ENCODE measurements at places on chromosomes 12 and 14.

GRCh38 chr14:26286913-26287205, 311.0 kb downstream of the NOVA1 start:
- no peak for DNase-seq

DNA sequence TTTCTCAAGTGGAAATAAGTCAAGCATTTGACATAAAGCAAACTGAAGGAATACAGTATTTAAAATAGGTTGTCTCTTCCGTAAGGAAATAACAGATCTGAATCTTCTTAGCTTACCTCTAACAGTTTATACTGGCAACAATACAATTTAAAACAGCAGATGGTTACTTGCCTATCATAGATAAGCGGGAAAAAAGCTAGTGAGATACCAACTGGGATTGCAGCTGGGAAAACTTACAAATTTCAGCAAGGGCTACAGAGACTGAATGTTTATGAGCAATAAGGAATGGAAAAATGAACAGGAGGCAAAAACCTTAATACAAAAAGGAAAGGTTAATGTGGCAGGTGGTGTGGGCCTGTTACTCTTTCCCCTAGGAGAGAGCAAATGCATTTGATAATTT, 220.0 kb downstream of the RASSF9 start:
- no peak for DNase-seq

GRCh38 chr14:76666746-76667145, 94.5 kb upstream of the VASH1 start:
- DNase-seq = no peak

- DNase-seq = no peak
These were observed 25.2 kb downstream of the LRCOL1 start for GRCh38 chr12:132585177-132585576.

DNA sequence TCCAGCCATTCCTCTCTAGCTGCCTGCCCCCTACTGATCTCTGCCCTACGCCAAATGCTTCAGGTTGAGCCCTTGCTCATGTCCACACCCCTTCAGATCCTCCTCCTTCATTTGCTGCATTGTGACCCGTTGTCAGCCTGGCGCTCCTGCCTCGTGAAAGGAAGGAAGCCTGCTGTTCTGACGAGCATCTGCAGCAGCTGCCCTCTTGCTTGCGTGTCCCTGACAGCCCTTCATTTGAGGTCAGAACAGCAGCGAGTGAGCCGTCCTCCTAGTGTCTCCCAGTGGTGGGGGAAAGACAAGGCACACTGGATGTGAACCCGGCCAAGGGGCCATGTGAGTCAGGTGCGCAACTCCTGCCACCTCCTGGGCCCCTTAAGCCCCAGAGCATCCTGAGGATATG, 3.0 kb upstream of the PIANP start:
- no peak for DNase-seq

GRCh38 chr14:69637503-69638031, 26.2 kb downstream of the SUSD6 start:
- no peak for DNase-seq

DNA sequence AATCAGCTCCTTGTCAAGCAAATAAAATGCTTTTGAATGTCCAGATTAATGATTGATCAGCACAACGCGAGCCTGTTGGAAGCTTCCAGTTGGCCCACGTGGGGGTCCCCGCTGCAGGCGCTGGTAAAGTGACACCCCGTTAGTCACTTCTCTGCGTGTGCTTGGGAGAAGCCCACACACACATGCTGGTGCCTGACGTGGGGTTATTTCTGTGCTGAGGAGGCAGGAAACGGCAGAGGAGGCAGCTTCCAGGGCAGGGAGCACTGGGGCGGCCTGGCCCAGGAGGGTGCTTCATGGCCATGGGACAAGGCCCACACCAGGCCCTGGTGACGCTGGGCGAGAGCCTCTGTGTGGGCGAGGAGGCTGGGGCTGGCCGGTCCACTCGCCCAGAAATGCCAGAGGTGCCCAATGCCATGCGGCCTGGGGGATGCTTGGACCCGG, 101.5 kb downstream of the KIF26A start:
- no peak for DNase-seq

GRCh38 chr12:6631549-6631961, 4.2 kb downstream of the LPAR5 start:
- no peak for DNase-seq

GRCh38 chr12:124191024-124191359, 103.9 kb upstream of the RFLNA start:
- DNase-seq = no peak

DNA sequence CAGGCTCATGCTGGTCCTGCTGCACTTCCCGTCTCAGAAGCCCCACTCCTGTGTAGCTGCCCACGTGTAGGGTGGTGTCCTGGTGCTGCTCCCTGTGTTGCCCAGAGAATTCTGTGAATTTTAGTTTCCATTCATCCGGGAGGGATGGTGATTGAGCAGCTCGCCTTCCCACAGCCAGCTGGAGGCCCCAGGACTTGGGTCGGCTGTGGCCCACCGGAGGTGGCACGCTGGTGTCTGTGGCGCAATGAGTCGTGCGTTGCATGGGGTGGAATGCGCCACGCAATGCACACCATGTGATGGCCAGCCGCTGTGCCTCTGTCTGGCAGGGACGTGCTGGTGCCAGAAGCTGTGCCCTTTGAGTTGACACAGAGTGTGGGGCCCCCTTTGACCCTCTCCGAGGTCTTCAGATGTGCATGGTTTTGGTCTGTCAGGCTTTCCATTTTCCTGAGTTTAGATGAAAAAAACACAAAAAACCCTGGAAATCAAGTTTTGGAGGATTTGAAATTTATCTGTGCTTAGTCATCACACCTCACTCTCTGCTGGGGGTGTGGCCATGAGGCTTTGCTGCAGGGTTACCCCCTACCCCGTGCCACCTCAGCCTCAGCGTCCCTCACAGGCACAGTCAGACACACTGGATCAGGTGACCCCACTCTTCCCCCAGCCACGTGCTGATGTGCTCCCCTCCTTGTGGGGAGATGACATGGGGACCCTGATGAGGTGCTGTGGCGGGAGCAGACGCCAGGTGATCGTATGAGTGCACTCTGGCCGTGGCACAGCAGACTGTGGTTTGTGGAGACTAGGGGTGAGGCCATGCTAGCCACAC, 64.6 kb downstream of the EP400 start:
- no peak for DNase-seq

GRCh38 chr14:61636291-61636690, 59.0 kb upstream of the HIF1A start:
- DNase-seq = no peak

DNA sequence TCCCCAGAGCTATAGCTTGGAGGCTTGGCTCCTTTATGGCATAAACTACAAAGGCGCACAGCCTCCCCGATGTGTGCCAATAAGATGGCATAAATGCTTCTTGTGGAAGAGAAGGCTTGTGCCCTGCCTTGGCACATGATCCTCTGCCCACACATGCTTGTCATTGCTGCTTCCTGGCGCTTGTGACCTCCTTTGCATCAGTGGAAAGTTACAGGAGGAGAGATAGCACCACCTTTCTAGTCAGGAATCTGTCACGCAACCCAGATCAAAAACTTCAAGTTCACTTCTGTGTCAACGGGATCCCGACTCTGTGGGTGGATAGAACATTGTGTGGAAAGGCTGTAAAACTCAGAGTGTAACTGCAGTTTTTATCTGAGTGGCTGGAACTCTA, 183.8 kb upstream of the HIF1A start:
- no peak for DNase-seq

GRCh38 chr12:5516371-5517241, 84.7 kb downstream of the NTF3 start:
- no peak for DNase-seq

GRCh38 chr12:129296671-129297070, 443.4 kb downstream of the GLT1D1 start:
- no peak for DNase-seq

DNA sequence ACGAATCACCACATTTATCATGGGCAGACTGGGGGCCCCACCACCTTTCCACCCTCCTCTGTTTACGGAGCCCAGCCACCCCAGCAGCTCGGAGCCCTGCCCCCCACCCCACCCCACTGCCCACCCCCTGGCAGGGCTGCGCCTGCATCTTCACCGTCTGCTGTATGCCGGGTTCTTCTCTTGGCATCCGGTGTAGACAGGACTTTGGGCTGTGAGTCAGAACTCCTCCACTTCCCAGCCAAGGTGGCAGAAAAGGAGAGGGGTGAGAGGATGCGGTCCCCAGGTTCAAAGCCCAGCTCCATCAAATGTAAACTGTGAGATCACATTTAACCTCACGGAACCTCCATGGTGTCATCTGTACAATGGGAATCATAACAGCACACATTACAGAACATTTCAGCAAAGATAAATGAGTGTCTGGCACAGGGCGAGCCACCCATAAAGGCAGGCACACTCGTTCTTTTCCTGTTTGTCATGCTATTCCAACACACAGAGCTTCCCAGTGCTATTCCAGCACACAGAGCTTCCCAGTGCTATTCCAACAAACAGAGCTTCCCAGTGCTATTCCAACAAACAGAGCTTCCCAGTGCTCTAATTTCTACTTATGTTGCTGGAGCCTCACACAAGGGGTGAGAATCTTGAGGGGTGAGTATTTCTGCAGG, 292.7 kb upstream of the RTL1 start:
- DNase-seq = no peak

GRCh38 chr14:103727313-103727980, 11.8 kb downstream of the ZFYVE21 start:
- no peak for DNase-seq

DNA sequence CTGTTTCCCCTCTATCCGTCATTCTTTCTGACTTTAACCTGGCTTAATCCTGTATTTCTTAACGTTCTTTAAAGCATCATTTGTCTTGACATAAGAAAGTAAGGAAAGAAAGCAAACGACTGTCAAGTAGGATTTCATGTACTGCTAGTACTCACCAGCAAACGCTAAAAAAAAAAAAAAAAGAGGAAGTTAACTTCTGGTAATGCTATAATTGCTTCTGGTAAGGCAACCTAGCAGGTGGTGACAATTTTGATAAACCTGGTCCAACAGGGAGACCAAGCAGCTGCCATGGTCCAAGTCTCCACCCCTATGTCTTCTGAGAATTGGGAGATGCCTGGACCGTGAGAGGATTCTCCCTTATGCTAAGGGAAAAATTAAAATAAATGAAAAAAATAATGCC, 306.6 kb downstream of the DAD1 start:
- DNase-seq = no peak

GRCh38 chr14:56731187-56731586, 79.1 kb downstream of the OTX2 start:
- DNase-seq = no peak

DNA sequence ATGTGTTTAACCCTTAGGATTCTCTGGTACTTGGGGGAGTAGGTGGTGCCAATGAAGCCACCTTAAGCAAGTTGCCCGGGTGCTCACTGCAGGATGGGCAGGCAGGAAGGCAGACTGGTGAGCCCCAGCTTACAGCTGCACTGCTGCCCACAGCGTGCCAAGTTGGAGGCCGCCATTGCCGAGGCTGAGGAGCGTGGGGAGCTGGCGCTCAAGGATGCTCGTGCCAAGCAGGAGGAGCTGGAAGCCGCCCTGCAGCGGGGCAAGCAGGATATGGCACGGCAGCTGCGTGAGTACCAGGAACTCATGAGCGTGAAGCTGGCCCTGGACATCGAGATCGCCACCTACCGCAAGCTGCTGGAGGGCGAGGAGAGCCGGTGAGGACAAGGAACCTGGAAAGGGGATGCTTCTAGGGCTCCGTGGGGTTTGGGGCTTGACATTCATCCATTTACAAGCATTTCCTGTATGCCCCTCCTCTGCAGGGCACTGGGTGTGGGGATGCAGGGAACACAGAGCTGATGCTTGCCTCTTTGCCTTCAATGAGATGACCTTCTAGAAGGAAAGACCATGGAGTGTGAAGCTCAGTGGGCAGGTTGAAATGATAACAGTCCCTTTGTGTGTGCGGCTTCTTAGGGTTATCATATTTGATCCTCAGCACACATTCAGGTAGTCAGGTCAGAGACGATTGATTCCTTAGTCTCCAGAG, 12.4 kb downstream of the KRT7 start:
- no peak for DNase-seq

DNA sequence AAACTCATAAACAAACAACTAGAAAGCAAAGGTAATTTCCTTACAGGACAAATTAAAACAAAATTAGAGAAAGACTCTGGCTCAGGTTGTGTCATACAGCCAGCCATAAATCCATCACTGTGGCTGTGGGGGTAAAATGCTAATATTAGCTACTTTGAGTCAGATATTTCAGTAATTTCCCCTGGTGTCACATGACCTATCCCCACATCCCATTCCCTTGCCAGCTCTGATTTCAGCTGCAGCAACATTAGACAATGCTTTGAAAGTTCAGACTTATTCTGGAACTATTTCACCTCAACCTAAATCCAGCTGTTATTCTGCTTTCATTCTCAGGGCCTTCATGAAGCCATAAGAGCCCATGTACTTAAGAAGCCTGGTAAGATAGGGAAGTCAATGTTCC, 55.3 kb downstream of the RPL10L start:
- no peak for DNase-seq

GRCh38 chr12:15179672-15180071, 41.5 kb downstream of the RERG start:
- DNase-seq = no peak

DNA sequence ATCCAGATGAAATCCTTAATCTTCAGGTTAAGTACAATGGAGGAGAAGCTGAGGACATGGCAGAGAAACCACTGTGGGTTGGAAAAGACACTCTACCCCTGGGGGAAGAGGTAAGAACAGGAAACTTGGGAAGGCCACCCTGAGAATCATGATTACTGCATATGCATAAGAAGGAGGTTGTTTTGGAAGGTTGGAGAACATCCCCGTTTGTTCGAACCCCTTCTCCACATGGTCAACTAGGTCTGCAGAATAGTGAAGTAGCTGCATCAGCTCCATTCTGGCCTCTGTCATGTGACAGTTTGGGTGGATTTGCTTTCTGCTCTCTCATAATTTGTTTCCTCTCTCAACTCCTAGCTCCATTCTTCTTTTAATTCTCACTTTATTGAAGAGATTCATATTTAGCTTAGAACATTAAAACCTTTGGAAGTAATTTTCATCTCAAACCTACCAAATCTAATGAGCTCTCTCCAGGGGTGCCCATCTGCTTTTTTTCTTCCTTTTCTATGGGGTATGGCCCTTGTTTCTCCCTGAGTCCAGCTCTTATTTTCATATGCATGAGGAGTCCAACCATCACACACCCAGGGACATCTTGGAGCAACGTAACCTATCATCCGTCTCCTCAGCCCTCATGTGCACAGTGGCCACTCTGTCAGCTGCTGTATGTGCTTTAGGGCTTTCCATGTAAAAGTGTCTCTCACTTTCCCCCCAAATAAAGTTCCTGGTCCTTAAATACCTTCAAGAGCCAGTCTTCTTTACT, 820.3 kb downstream of the TMEM121 start:
- no peak for DNase-seq

GRCh38 chr12:77118696-77119095, 53.3 kb upstream of the E2F7 start:
- no peak for DNase-seq

- DNase-seq = no peak
These were observed 13.2 kb downstream of the HEBP1 start for GRCh38 chr12:12986775-12987331.

DNA sequence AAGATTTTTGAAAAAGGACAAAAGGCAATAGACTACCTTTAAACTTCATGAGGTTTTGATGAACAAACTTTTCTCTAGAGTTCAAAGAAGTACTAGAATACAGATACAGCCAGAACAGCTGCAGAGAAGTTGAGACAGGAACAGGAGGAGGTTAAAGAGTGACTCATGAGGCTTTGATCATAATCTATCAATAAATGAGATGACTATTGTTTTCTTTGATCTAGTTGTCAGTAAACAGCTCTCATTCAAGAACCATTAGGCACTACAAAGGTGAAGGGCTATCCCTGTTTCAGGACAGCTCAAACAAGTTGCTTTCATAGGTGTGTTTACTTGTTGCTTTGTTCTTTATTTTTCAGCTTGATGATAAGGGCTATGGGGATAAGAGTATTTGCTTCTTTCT, 2.4 kb downstream of the WASHC3 start:
- no peak for DNase-seq

- no peak for DNase-seq
These were observed 63.1 kb upstream of the SOX5 start for GRCh38 chr12:24012528-24012927.
